Mesothelial cell of epicardium (in vitro differentiated cells): ENCODE measurements at places on chromosomes 1 and 21. TPM values are rescaled to one million over a fixed set of nuclear protein-coding genes. Genes with fewer than 3 reads are reported as not detected.

- no peak for DNase-seq
Observed at GRCh38 chr21:32424191-32424535, 11.7 kb downstream of the EVA1C start.

- no peak for DNase-seq
Observed at GRCh38 chr1:63134501-63135173, 187.7 kb upstream of the FOXD3 start.

GRCh38 chr1:219075121-219075879 lies 98.4 kb upstream of the LYPLAL1 start:
- no peak for DNase-seq

DNA sequence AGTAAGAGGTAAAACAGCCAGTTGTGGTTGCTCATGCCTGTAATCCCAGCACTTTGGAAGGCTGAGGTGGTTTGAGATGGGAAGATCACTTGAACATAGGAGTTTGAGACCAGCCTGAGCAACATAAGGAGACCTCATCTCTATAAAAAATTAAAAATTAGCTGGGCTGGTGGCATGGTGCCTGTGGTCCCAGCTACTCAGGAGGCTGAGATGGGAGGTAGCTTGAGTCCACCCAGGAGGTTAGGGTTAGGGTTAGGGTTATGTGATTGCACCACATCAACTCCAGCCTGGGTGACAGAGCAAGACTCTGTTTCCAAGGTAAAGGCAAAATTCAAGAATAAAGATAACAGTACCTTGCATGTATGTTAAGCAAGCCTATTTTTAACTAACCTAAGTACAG lies 3.5 kb downstream of the SAMSN1 start:
- no peak for DNase-seq

GRCh38 chr1:242132121-242132817 lies 133.4 kb upstream of the MAP1LC3C start:
- no peak for DNase-seq

- no peak for DNase-seq
Observed at GRCh38 chr1:101959456-101959855, 37.3 kb downstream of the OLFM3 start.

Gene CFAP126
- total RNA-seq, result not detected in 3 replicates

Gene CELA2A
- not detected in 3 replicates for total RNA-seq

Gene TMEM51
- 10.4 to 11.2 TPM (median 10.9 TPM) in 3 replicates for total RNA-seq

Gene NGF
- total RNA-seq, result 4.2 to 4.6 TPM (median 4.5 TPM) in 3 replicates

Gene TRNP1
- 27.9 to 29.3 TPM (median 28.7 TPM) in 3 replicates for total RNA-seq
